ENCODE measurements at places on chromosomes 5 and 9.

DNA sequence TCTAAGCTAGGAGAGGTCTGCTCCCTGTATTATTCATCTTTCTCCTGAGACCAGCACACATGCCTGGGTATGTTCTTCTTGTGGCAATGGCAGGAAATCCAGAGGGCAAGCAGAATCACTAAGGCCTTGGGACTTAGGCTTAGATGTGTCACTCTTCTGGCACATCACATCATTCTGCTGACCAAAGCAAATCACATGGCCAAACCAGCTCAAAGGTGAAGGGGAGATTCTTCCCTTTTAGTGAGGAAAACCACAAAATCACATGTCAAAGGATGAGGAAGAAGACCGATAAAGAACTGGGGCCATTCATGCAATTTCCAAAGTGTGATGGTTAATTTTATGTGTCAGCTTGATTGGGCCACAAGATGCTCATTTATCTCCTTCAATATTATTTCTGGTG, 5.7 kb upstream of the AGGF1 start:
- DNase-seq = no peak

DNA sequence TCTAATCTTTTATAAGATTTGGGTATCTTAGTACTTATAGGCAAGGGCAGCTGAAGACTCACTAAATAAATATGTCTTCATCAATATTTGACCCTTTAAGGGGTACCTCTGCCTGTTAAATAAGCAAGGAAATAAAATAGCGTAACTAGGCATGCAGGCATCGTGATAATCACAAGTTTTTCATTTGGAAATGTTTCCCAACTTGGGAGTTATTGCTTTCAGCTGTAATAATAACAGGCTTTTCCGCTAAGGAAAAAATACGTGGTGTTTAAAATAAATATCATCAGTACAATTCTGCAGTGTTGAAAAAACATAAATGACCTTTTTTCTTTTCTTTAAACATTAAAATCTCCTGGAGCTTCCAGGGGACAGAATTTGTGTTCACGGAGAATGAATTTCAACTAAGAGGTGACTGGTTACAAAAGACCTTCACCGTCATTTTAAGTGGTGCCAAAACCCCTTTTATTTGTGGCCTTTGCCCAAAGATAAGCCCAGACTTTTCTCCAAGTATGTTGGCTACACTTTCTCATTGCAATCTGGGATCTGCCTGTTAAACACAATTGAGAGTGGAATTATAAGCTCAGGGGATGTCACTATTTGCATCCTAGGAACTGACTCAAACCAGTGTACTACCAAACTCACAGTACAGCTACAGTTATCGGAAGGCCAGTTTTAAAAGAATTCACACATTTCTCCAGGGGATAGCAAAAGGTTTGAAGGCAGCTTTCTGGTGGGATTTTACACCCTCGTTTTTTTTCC, 218.6 kb downstream of the FBXL7 start:
- DNase-seq = no peak

DNA sequence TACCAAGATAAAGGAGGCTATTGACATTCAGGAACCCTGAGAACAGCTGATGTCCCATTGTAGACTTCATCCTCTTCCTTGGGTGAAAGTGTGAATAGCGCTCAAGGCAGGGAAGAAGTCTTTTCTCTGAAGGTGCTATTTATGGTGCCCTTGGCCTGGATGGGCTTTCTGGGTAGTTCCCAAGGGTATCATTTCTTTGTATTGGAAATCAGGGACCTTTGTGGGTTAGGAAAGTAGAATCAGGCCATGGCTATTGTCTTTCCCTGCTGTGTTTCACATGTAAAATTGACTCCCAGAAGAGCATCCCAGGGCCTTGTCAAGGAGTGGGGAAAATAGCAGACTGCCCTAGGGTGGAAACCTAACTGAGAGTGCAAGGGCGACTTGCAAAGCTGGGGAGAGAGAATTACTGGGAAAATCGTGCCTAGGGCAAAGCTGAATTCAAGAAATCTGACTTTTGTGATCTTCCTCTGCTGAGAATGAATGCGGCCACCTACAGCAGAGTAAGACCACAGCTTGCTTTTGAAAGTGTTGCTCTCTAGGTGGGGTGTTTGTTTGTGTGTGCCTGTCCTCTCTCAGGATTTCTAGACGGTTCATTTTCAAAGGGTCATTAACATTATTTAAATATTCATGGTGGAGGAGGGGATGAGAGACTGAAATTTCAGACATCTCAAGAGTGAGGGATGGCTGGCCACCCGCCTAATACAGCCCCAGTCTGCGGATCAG, 160.6 kb downstream of the C9orf152 start:
- no peak for DNase-seq

DNA sequence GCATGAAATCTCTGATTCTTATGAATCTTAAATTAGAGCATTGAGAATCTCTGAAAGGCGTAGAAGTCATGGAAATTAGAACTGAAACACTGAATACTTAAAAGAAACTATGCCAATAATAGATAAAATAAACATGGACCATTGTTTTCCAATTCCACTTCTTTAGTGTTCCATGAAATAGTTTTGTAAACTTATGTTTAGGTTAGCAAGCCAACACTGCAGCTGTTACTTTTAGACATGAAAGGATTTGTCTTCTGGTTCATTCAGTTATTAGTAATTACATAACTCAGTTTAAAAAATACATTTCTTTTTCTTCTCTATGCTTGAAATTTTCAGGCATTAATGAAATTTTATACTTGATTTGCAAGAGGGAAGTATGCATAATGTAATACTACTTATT, 733.4 kb upstream of the NUDT12 start:
- DNase-seq = no peak

DNA sequence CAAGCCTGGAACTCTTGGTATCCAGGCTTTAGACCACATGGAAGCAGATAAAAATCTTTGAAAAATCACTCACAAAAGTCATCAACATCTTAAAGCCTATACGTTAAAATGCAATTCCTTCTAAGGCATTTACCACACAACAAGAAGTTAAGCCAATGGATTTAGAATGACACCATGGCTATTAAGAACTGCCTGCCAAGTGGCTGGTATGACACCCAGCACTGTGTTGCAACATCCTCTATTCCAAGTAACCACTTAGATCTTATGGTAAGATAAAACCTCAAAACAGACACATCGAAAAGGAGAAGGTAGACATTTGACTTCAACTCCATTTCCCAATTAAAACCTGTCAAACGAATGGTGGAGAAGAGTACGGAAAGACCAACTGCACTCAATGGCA, 344.2 kb upstream of the SLC30A5 start:
- DNase-seq = no peak

DNA sequence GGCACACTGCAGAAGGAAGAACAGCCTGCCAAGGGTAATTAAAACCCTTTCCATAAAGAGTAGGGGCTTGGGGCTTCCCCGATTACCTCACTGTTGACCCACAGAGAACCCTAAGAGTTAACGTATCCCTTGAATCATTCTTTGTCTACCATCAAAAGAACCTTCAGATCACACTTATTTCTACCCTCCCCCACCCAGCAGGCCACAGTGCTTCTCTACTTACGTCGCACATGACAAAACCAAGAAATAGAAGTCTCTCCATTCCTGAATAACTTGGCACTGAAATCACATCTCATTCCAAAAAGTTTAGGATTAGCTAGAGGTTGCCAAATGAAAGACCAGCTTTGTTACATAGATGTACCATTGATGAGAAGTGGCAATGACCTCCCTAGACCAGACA, 268.7 kb upstream of the GAS1 start:
- DNase-seq = no peak

DNA sequence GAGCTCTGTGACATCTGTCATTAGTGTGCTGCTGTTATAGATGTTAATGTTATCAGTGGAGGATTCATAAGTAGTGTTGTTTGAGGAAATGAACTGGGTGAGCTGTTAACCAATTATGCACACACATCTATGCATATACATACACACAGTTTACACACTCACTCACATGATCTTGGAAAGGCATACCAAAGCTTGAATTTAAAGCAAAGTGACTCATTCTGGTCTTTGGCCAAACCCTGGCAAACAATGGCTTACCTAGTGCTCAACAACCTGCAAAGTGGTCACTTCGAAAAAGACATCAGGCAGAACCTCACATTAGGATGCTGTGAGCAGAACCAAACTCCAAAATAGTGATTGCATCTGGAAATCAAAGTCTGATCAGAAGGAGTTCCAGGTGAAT, 1037.3 kb upstream of the CDH6 start:
- DNase-seq = no peak

DNA sequence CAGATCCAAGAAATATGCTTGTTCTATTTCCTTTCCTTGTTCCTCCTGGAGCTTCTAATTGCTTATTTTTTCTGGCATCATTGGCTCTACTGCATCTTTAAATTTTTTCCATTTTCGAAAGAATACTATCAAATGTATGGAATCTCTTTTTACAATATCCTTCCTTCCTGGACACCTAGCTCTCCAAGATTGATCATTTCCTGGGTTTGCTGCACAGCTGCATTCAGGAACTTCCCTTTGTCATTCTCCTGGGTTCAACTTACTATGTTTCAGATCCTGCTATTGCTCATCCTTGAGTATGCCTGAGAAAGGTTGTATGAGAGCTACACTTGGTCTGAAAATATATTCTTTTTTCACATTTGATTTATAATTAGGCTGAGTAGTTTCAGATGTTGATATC, 73.7 kb upstream of the ERCC6L2 start:
- DNase-seq = no peak

GRCh38 chr5:126445502-126446174, 22.4 kb downstream of the GRAMD2B start:
- no peak for DNase-seq

DNA sequence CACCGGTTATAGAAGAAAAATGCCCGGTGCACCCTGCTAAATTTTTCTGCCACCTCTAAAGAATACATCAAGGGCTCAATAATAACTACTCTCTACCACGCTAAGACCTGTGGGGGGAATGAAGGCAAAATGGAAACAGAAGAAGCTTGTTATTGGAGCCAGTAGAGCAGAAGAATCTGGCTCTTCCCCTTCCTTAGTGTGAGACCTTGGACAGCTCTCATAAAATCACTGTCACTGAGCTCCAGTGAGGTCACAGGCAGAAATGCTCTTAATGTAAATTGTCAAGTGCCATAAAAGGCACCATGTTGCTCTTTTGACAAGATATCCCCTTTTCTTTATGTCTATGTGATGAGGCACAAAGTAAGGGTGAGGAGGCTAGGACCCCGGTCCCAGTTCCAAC, 74.4 kb downstream of the ASTN2 start:
- no peak for DNase-seq

DNA sequence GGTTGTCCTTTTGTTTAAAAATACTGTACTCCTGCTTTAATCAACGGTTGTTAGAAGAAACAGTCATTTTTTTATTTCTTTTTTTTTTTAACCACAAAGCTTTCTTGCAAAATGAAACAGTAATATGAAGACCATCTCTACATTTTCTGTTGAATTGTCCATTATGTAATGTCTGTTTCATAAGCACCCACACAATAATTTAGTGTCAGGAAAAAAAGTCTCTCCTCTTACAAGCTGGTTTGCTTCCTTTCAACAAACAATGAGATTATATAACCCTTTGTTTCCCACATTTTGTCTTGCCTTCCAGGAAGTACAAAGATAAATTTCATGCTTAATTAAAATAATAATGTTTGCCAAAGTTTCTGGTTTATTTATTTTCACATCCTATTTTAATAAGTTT, 16.7 kb downstream of the CTNNAL1 start:
- no peak for DNase-seq

GRCh38 chr9:13933268-13933656, 380.7 kb downstream of the NFIB start:
- DNase-seq = no peak

- DNase-seq = no peak
Observed at GRCh38 chr9:80233102-80233843, 661.5 kb downstream of the TLE4 start.

GRCh38 chr5:67214036-67214435, 17.4 kb upstream of the CD180 start:
- DNase-seq = no peak

- DNase-seq = no peak
Observed at GRCh38 chr9:122131401-122132001, 28.1 kb downstream of the NDUFA8 start.

Data from stimulated activated CD8-positive, alpha-beta memory T cell treated with anti-CD3 and anti-CD28 coated beads, Interleukin-4, amount 100 ng/mL, for 1 hour (primary cell).